NCI-H69 (cell line): ENCODE measurements at places on chromosomes 7 and 10.
A peak's percentile ranks its signal among the peaks of the same experiment; 100 is the strongest.

DNA sequence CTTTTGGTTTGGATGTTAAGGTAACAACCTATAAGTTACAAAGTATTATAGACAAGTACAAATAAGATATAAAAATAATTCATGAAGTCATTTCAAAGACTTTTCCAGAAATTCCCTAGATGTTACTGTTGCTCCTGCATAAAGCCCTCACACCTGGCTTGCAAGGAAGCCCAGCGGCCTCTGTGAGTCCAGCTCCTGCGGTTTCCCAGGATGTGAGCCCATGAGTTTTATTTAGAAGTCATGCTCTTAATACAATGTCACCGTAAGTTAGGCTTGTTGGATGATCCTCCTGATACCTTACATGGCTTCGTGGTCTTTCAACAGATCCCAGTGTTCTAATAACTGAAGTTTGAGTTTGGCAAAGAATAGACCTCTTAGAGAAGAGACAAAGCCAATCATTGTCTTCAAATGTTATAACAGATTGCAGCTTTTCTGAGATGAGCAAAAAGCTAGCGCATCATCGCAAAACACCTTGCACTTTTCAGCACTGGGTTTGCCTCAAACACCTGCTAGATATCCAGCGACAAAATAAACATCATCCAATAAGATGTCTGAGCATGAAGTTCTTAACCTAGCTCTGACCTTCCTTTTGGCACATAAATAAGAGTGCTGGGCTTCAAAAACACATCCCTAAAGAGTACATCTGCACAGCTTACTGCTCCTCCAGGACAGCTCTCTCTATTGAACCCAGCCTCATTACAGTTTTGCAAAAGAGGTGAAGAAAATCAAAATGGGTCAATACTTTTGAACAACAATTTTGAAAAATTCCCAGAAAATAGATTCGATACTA is 3.6 kb downstream of the FAM171A1 start:
- DNase-seq, result no peak

- peak; percentile 60 for DNase-seq
These were observed 44.8 kb upstream of the KCNIP2 start for GRCh38 chr10:101888251-101888949.

DNA sequence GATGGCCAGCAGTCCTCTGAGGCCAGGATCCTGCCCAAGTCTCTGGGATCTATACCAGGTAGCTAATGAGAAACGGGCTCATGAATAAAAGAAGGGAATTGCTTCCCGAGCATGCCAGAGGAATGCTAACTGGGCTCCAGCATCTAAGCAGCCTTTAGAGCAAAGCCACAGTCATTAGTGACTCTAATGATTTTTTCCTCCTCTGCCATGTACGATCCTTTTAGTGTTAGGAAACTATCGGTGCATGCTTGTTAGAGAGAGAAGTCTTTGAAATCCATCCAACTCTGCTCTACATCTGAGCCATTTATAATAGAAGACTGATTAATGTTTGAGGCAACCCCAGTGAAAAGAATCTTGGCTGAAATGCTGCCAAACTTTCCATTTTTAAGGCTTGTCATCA is 124.9 kb upstream of the TCERG1L start:
- no peak for DNase-seq

- DNase-seq, result no peak
These were observed 7.4 kb downstream of the MAD1L1 start for GRCh38 chr7:2225336-2225735.
